ENCODE measurements at places on chromosomes 7 and 10.

DNA sequence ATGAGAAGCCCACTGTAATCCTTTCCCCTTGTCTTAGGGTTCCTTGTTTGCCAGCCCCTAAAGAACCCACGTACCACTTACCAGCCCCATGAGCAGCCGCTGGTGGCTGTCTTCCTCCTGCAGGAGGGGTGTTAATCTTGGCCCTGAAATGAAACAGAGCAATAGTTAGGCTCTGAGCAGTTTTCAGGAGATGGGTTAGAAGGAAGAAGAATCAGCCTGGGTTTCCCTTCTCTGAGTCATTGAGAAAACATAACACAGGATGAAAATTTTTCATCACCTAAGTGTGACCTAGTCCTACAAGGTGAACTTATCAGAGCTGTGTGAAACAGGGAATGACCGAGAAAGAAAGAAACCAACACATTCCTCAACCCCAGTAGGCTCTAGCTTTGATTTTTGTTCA is 90.0 kb downstream of the GSAP start:
- DNase-seq, result peak; percentile 49

DNA sequence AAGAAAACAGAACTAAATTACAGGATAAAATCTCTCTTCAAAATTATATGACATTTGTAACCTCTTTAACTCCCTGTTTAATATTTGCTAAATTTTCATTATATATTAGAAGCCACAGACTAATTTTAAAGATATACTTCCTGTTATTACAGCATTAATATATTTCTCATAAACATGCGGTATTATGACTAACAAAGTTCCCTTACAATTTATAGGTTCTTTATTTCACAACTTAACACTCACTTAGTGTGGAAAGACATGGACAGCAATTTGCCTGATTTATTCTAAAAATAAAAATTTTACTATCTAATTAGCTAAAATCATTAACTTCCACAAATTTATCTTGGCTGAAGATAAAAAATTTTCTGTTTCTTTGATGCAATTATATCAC is 29.0 kb downstream of the CTNNA3 start:
- no peak for DNase-seq

- no peak for DNase-seq
These were observed 41.1 kb upstream of the FIGNL1 start for GRCh38 chr7:50491209-50491608.

GRCh38 chr10:130354573-130354954 is 218.4 kb downstream of the GLRX3 start:
- no peak for DNase-seq

DNA sequence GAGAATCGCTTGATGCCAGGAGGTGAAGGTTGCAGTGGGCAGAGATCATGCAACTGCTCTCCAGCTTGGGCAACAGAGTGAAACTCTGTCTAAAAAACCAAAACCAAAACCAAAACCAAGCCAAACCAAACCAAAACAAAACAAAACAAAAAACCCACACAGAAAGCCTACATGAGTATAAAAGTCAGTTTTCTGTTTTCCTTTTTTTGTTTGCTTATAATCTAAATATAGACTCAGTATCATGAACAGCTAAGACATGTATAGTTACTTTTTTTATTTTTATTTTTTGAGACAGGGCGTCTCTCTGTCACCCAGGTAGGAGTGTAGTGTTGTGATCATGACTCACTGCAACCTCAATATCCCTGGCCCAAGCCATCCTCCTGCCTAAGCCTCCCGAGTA is 16.8 kb upstream of the MTPN start:
- no peak for DNase-seq

GRCh38 chr10:63396133-63396761 is 69.5 kb downstream of the JMJD1C start:
- DNase-seq, result peak; percentile 59

DNA sequence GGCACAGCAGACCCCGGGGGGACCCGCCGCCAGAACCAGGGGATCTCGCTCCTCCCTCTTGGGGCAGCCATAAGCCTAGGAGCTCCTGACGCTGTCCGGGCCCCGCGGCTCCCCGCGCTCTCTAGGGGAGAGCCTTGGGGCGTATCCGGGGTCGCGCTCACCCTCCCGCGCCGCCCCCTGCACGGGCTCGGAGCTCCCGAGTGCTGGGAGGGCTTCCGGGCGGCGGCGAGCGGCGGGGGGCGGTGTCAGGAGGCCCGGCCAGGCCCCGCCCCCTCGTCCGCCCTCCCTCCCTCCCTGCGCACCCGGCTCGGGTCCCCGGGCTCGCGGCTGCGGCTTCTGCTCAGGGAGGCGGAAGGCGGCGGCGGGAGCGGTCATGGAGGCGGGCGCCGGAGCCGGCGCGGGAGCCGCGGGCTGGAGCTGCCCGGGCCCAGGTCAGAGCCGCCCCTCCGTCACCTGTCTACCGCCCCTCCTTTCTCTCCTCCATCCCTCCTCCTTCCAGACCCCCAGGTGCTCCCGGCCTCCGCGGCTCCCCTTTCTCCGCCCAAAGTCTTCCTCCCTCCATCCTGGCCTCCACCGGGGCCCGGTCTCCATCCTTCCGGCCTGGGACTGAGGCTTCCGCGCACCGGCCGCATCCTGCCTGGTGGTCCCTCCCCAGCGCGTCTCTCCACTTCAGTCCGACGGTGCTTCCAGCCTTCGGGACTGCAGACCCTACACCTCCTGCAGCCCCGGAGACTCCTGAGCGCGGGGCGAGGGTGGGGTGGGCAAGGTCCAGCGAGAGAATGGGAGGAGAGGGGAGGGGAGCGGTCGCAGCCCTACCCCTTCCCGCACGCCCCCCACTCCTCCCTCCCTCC is at the start of gene CCDC136:
TSS of gene CCDC136 (plus strand) at position 848 of the 851 bp plus-strand sequence. CDS start 444 bp downstream, outside the sequence.
- peak; percentile 80 for DNase-seq

DNA sequence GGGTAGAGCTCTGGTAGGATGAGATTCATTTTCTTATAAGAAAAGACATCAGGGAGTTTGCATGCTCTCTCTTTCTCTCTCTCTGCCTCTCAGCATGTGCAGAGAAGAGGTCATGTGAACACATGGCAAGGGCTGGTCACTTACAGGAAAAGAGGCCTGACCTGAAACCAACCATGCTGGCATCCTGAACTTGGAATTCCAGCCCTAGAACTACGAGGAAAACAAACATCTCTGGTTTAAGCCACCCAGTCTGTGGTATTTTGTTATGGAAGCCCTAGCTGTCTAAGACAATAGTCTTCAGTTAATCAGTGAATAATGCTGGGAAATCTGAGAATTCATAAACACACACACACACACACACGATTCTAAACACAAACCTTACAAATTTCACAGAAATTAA is 1104.2 kb upstream of the LRRN3 start:
- no peak for DNase-seq

- no peak for DNase-seq
These were observed 51.9 kb downstream of the PLPP4 start for GRCh38 chr10:120508966-120509365.

GRCh38 chr7:131845573-131846314 is 289.3 kb upstream of the PODXL start:
- DNase-seq, result no peak
